ENCODE measurements at places on chromosomes 2 and 18.

DNA sequence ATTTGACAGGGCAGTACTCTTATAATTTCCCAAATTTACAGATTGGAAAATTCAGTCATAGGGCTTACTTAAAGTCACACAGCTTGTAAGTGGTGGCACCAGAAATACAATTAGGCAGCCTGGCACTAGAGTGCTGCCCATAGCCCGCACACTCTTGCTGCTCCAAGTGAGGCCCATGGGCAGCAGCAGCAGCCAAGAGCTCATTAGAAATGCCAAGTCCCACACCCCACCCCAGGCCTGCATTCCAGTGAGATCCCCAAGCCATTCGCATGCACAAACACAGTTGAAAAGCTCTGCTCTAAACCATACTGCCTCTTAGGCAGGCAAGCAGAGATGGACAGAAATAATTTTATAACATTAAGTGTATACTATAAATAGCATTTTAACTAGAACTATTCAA, 379.3 kb upstream of the PKDCC start:
- no peaks in the 10 kb centered on the region for H3K4me1 ChIP-seq
- no peaks in the 10 kb centered on the region for H3K36me3 ChIP-seq
- no peaks in the 10 kb centered on the region for H3K27me3 ChIP-seq
- H3K4me3 ChIP-seq: no peak overlapping the region
- H3K27ac ChIP-seq: no peak overlapping the region

- no peaks in the 10 kb centered on the region for H3K4me1 ChIP-seq
- H3K27me3 ChIP-seq: no peaks in the 10 kb centered on the region
- H3K27ac ChIP-seq: no peak overlapping the region
Measured at GRCh38 chr18:8826971-8827370, 121.6 kb downstream of the MTCL1 start.

DNA sequence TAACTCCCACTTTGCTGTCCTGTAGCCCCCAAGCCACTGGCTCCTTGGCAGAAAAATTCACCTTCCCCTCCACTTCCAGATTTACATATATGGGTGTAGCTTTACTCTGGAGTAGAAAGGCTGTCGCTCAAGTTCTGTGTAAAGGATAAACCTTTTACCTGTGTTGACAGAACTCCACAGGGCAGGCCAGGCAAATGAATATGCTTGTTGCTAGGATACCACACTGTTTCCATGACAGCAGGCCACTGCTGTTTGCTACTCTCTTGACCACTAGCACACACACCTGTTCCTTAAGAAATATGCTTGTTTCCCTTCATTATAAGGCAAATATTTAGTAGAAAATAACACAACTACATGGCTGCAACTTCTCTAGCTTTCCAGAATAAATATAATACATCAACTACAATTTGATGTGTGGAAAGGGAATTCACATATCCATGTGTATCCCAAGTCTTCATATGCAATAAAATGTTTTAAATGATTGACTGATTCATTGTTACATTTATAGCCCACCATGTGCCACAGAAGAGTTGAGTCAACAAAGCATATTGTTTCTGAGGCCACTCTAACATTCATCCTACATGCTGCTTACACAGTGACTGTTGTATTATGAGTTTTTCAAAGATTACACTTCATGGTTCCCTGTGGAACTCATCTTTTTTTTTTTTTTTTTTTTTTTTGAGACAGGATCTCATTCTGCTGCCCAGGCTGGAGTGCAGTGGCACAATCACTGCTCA, 56.2 kb upstream of the ROCK1 start:
- no peaks in the 10 kb centered on the region for H3K36me3 ChIP-seq
- H3K27me3 ChIP-seq: no peaks in the 10 kb centered on the region
- no peak for DNase-seq
- H3K4me3 ChIP-seq: no peak overlapping the region
- H3K27ac ChIP-seq: no peak overlapping the region

DNA sequence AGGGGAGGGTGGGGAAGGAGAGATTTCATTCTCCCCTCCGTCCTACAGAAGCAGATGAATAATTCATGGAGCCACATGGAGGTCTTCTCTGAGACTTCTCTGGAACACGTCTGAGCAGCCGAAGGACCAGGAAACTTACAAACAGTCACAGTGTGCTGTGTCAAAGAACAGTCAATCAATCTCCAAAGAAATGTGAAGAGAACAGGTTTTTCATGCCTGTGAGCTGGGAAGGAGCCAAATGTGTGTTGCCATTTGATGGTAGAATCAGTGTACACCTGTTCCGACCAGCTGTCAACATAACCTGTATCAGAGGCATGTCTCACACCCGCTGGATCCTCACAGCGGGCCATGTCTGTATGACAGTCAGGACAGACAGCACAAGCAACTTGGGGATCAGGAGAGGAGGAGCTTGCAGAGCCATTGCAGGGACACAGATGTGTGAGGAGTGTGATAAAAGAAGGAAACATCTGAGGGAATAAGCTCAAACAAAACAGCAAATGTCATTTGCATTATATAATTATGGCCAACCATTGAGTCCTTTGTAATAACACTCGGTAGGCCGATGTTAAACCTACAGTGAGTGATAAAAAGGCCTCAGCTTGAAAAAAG, 298.5 kb downstream of the EN1 start:
- no peaks in the 10 kb centered on the region for H3K4me1 ChIP-seq
- no peak for DNase-seq

GRCh38 chr2:66813525-66813924, 378.6 kb downstream of the MEIS1 start:
- no peak for DNase-seq
- H3K4me3 ChIP-seq: no peak overlapping the region
- no peaks in the 10 kb centered on the region for H3K36me3 ChIP-seq

- H3K27me3 ChIP-seq: no peaks in the 10 kb centered on the region
- no peak overlapping the region for H3K27ac ChIP-seq
- DNase-seq: no peak
Measured at GRCh38 chr2:88622307-88622706, 5.0 kb downstream of the EIF2AK3 start.

DNA sequence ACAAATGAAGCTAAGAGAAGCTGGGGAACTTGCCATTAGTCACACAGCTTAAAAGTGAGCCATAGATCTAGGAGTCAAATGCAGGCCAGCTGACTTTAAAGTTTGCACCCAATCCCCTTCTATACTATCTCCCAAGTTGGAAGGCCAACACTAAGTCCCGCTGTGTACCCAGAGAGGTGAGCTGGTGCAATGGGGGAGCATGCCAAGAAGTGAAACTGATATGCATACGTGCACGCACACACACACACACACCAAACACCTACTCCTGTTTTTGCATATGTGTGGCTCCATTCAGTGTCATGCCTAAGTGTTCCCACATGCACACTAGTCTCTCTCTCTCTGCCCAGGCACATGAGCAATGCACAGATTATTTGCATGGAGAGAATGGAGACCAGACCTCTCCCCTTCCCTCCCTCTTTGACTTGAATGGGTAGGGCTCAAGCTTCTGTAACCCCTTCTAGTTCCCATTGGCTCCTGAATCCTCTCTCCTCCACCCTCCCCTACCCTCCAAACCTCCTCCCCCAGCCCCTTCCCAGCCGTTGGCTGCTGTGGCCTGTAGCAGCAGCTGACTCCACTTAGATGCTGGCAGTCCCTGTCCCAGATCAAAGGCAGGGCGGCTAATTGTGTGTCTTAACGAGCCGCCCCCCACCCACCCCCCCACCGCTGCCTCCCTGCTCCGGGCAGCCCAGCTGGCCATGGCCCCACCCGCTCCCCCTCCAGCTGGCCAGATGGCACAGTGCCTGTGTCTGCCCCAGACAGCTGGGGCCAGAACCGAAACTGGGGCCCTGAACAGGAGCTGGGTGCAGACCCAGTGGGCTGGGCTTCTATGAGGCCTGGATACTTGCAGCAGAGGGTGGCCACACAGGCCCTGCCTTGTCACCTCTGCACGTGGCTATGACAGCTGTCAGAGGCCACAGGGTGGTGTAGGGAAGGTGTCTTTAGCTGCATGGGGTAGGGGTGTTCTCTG, 5.6 kb downstream of the WNT10A start:
- H3K27me3 ChIP-seq: no peaks in the 10 kb centered on the region
- no peak overlapping the region for H3K27ac ChIP-seq
- H3K4me3 ChIP-seq: no peak overlapping the region
- peak; percentile 45 for DNase-seq
- H3K36me3 ChIP-seq: no peaks in the 10 kb centered on the region
- H3K4me1 ChIP-seq: no peaks in the 10 kb centered on the region

DNA sequence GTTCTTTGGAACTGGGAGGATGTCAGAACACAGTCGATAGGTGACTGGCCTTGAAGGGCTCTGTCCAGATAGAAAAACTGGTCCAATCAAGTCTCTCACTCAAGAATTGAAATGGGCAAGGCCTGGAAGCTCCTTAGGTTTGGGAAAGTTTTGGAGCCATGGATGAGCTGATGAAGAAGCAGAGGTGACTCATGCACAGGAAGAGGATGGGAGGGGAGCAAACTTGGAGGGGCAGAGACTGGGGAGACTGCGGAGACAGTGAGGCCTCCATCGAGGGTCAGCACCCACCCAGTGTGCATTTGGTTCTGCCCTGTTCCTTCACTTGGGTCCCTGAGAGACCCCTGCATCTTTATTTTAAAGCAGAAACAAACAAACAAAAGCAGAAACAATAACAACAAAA, 41.1 kb downstream of the SOWAHC start:
- H3K4me3 ChIP-seq: no peak overlapping the region
- no peaks in the 10 kb centered on the region for H3K4me1 ChIP-seq
- no peak for DNase-seq
- H3K27me3 ChIP-seq: no peaks in the 10 kb centered on the region

GRCh38 chr2:212940816-212941215, 210.6 kb downstream of the IKZF2 start:
- H3K36me3 ChIP-seq: no peaks in the 10 kb centered on the region
- DNase-seq: no peak
- no peaks in the 10 kb centered on the region for H3K4me1 ChIP-seq
- H3K27ac ChIP-seq: no peak overlapping the region
- H3K4me3 ChIP-seq: no peak overlapping the region
- H3K27me3 ChIP-seq: no peaks in the 10 kb centered on the region

GRCh38 chr2:10844097-10844496, 31.5 kb upstream of the PDIA6 start:
- no peak for DNase-seq
- no peaks in the 10 kb centered on the region for H3K4me1 ChIP-seq
- H3K4me3 ChIP-seq: peak overlapping the region; percentile 27

DNA sequence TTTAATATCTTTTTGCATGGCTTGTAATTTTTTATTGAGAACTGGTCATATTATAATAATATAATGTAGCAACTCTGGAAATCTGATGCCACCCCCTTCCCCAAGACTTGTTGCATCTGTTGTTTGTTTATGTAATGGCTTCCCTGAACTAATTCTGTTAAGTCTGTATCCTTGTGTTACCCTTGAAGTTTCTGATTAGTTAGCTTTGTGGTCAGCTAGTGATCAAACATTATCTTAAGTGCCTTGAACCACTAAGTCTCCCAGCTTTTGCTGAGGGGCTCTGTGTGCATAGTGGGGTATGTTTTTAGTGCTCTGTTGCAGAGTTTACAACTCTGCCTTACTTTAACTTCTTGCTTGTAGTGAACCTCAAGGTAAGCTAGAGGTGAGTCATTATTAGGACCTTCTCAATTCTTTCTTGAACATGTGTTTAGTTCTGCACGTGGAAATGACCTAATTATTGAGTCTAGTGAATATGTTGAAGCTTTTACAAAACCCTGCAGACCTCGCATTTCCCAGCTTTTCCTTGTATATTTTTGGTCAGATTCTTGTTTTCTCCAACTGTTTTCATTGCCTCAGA, 24.8 kb downstream of the SMCHD1 start:
- H3K4me1 ChIP-seq: no peaks in the 10 kb centered on the region
- DNase-seq: no peak
- peaks cover 25% of the 10 kb centered on the region for H3K36me3 ChIP-seq
- no peak overlapping the region for H3K27ac ChIP-seq
- no peak overlapping the region for H3K4me3 ChIP-seq

DNA sequence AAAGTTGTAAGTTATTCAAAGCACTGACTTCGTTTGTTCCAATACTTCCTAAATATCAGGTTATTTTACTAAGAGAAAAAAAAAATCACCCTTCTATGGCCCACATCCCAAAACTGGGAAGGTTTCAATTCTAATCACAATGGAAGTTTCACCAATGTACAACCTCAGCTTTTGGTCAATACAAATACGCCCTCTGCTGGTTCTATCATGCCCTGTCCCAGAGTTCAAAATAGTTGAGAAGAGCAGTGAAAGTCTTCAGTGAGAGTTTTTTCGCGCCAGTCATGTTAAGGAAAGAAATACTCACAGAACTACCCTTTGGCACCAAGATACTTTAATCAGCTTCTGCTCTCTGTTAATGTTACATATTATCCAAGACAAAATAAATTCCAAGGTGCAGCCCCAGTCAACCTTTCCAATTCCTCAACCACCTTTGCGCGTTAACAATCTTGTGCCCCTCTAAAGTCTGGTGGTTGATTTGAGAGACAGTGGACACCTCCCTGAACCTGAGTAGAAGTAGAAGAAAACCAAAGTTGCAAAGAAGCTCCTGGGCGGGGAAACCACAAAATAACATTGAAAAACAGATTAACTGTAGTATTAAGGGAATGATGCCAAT, 59.9 kb downstream of the SUMO1 start:
- H3K27me3 ChIP-seq: no peaks in the 10 kb centered on the region
- no peaks in the 10 kb centered on the region for H3K36me3 ChIP-seq
- peak; percentile 82 for DNase-seq
- no peaks in the 10 kb centered on the region for H3K4me1 ChIP-seq
- no peak overlapping the region for H3K27ac ChIP-seq

GRCh38 chr18:56473400-56474024, 164.9 kb downstream of the TXNL1 start:
- H3K27ac ChIP-seq: no peak overlapping the region
- no peaks in the 10 kb centered on the region for H3K27me3 ChIP-seq
- H3K4me1 ChIP-seq: no peaks in the 10 kb centered on the region
- DNase-seq: no peak
- no peaks in the 10 kb centered on the region for H3K36me3 ChIP-seq

DNA sequence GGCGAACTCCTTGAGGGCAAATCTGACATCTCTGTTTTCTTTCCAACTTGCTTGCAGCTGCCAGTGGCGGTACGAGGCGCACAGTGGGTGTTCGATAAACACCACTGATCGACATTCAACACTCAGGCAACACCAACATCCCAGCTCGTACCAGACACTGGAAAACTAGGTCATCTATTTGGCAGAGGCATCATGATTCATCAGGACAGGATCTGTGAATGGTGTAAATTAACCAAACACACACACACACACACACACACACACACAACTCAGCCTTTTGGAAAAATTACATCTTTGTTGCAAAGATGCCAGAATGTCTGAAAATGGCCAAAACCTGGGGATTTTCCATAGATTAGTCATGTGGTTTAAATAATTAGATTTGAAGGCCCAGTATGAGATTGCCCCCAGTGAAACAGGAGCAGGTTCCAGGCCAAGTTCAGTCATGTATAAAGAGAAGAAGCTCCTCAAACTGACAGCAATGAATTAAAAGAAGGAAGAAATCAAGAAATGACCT, 150.5 kb upstream of the NCKAP5 start:
- no peak for DNase-seq
- H3K27me3 ChIP-seq: no peaks in the 10 kb centered on the region
- H3K4me3 ChIP-seq: no peak overlapping the region
- H3K36me3 ChIP-seq: no peaks in the 10 kb centered on the region

Measured in Peyer's patch (tissue), 4 donors.